ENCODE measurements at places on chromosomes 5 and 9.
A peak's percentile ranks its signal among the peaks of the same experiment; 100 is the strongest.

DNA sequence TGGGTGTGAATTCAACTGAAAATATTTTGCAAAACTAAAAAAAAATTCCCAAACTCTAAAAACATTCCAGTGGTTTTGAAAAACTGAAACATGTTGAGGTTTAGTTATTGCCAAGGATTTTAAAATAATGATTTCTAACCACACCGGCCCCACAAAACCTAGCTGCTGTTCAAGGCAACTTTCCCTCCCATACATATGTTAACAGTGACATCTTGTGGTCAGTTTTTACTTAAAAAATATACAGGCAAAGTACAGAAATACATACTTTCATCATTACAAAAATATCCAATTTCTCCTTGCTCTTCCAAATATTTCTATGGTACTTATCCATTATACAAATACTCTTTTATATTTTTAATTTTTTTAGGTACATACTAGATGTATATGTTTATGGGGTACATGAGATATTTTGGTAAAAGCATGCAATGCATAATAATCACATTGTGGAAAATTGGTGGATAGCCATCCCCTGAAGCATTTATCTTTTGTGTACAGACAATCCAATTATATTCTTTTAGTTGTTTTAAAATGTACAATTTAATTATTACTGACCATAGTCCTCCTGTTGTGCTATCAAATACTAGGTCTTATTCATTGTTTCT is 34.4 kb upstream of the MRPS30 start:
- DNase-seq = peak; percentile 38

DNA sequence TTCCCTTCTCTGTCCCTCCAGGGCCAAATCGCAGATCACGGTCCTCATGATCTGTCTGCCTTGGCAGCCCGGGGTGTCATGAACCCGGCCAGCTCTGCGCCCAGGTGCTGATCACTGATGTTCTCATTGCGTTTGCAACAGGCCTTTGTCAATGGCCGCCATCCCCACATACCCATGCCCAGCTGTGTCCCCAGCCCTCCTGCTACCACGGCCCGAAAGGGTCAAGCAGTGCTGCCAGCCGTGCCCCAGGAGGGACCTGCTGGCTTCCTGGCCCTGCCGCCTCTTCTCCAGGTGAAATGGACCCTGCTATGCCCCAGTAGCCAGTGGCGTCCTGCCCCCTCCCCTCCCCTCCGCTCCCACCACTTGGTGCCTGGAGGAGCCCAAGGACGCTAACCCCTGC is 12.8 kb upstream of the VAV2 start:
- DNase-seq = no peak

DNA sequence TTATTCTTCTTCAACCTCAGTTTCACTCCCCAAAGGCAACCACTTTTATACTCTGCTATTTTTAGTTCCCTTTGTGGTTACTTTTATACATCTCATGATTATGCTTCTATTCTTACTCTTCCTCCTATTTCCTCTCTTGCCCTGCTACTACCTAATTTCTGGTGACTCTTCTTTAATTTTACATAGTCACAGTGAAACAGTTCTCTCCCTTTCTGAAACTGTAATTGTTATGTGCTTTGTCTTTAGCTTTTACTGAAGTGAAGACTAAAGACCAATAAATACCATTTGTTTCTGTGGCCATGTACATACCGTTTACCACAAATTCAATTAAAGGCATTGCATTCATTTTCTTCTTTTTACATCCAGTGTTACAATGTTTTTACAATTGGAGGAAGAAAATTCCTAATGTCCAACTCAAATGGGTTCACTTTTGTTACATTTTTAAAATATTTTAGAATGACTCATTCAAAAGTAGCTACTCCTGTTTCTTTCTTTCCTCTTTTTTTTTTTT is 410.6 kb downstream of the PSAT1 start:
- peak; percentile 80 for DNase-seq

DNA sequence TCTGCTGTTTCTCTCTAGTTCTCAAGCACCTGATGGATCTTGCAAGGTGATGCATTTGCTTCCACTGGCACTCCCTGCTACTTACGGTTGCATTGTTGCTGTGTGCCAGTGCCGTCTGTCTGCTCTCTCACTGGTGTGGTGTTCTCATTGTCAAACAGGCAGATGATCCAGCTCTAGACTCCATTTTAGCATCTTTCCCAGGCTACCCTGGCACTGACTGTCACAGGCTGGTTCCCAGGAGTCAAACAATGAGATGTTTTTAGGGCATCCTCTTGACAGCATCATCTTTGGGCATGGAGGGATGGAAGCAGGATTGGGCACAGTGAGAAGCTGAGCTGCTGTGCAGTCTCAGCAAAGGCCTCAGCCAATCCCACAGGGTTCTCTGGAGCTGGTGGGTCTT is 12.9 kb downstream of the MTRR start:
- DNase-seq = no peak

GRCh38 chr9:109893241-109893640 is 113.2 kb downstream of the PALM2AKAP2 start:
- no peak for DNase-seq

- DNase-seq = peak; percentile 58
These were observed 75.4 kb downstream of the SLC38A9 start for GRCh38 chr5:55636683-55637082.

DNA sequence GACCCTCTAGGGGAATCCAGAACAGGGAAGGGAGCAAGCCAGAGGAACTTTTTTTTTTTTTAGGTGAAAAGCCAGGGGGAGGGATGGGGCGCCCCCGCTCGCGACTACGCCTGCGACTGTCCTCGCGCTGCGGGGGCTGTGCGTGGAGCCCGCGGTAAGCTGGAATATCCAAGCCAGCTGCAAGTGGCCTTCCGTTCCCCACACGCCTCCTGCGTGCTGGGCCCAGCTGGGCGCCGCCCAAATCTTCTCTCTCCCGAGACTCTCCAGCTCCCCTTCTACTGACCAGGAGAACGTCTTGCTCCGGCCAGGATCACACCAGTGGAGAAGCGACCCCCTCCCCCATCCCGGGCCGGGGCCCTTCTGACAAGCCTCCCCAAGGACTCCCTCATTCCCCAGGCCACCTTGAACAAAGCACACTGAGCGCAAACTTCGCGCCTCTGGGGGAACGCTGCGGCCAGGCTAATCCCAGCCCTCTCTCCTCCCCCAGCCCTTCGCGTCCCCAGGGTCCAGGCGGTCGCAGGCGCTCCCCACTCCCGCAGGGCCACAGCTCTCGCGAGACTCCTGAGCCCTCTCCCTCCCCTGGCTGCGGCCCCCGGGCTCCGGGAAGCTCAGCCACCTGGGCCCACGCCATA is 6.6 kb downstream of the BARX1 start:
- DNase-seq = no peak

GRCh38 chr5:122730037-122730436 is 44.8 kb upstream of the SNX2 start:
- no peak for DNase-seq

GRCh38 chr5:16661713-16662112 is 44.9 kb upstream of the RETREG1 start:
- no peak for DNase-seq

GRCh38 chr5:108074626-108075025 is 307.3 kb downstream of the FBXL17 start:
- DNase-seq = no peak

GRCh38 chr5:138032028-138032571 is 779 bp downstream of the FAM13B start:
- DNase-seq = peak; percentile 21

DNA sequence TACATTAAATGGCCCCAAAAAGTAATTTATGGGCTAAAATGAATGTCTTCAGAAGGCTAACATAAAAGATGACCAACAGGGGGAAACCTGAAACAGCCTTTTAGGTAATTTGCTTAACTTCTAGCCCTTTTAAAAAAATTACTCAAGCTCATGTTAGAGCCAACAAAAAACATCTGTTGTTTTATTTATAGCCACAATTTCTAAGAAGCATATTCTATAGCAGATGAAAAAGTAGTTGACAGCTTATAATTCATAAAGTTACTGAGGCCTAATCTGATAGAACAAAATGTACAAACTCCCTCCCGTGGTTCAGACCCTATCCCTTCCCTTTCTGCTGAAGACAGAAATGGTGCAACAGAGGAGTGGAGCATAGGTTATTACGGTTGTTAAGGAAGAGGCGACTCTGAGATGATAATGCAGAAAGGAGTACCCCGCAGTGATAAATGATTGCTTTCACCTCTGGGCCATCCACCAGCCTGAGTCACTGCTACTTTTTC is 46.1 kb downstream of the PIK3R1 start:
- no peak for DNase-seq

DNA sequence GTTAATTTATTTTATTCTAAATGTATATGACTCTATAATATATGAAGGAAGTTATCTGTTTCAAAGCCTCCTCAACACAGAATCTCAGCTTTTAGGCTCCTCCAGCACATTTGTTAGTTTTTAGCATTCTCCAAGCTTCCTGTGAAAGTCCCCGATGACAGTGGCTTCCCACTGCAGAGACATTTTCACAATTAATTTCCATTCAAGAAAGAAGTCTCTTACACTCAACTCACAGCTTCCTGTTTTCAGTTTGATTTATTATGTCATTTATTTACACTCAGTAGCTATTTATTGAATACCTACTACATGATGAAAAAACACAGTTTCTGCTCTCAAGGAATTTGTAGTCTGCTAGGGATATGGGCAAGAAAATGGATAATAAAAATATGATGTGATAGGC is 2228.2 kb upstream of the WWC1 start:
- DNase-seq = no peak

DNA sequence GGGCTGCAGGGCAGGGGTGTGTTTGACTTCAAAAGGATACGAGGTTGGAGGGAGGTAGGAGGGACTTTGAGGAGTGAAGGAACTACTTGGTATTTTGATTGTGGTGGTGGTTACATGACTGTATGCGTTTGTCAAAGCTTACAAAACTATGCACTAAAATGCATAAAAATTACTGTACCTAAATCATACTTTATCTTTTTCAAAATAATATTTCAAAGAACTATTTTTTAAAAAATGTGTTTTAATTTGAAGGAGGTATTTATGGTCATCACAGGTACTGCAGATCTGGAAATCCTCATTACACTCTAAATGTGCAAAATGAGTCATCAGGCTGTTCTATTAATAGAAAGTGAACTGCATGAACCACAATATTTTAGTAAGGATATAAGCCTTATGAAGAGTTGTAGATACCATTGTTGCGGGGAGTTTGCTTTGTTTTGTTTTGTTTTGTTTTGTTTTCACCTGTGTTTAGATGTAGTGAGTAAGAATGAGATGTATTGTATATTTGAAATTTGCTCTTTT is 116.9 kb downstream of the ARRDC3 start:
- DNase-seq = no peak

- DNase-seq = no peak
These were observed 2.2 kb upstream of the DPP7 start for GRCh38 chr9:137116728-137117127.

GRCh38 chr5:159497221-159497620 is 166.9 kb upstream of the IL12B start:
- no peak for DNase-seq

DNA sequence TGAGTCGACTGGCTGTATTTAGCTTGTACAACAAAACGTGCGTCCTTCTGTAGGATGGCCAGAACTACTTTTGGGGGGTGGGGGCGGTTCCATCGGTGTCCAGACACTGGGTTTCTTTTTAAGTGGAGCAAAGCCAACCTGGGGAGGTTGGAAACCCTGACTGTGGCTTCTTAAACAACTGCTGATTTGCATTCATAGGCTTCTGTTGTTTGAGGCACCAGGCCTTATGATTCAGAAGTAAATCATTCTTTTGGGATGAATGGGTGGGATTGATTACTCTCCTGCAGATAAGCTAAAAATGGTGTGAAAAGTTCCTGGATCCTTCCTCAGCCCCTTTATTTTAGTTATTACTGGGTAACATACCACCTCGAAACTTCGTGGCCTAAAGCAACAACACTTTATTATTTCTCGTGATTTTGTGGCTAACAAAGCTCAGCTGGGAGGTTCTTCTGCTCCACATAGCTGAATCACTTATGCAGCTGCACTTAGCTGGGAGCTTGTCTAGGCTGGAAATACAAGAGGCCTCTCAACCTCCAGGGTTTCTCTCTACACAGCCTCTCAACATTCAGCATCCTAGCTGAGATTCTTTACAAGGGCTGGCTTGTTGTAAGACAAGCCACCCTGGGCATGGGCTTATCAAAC is 12.2 kb upstream of the SMIM32 start:
- DNase-seq = no peak

DNA sequence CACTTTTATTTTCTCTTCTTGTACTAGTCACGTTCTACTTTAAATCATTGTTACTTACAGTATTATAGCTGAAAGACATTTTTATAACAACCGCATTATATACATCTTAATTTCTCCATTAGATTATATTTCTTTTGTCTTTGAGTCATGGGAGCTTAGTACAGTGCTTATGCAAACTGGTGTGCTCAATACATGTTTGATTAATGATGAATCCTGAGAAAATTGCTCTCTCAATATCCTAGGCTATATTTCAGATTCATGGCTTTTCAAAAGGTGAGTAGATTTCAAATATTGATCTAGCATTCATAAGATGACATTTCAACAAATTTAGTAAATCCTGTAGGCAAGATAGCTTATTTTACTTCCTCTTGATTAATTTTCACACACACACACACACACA is 102.2 kb upstream of the FST start:
- DNase-seq = no peak

DNA sequence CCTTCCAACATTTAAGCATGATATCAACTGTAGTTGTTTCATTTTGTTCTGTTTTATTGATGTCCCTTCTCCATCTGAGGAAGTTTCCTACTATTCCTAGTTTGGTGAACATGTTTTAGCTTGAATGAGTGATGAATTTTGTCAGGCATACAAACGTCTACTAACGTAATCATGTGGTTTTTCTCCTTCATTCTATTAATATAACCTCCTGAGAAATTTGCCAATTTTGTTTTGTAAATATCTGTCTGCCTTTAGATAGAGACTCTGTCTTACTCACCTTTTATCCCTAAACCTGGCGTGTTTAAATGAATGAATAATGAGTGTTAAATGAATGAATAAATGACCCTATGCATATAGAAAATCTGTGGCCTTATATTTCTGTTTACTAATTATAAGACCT is 26.5 kb upstream of the NREP start:
- DNase-seq = no peak

GRCh38 chr9:93099551-93100275 is 3.7 kb downstream of the CARD19 start:
- DNase-seq = no peak

DNA sequence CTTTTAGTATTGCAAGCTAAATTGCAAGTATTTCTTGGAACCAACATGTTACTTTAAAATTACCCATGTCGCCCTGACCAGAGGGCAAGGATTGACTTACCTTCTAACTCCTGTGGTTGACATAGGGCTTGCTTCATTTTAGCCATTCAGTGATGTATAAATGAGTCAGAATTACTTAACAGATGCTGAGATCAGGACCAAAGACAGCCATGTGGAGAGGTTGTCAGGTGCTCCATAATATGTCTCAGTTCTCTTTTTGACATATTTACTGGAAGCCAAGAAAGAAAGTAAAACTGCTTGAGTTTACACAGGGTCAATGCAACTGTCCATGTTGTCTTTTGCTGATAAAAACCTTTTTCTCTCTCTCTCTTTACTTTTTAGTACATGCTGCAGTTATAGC is 33.2 kb downstream of the F2RL2 start:
- DNase-seq = no peak

GRCh38 chr5:2998106-2998505 is 246.6 kb upstream of the IRX2 start:
- no peak for DNase-seq

Measured in muscle of back (tissue), 13 donors.